ENCODE measurements at places on chromosomes 11 and 22.

- no peak for DNase-seq
These were observed 1.0 kb upstream of the PLAAT2 start for GRCh38 chr11:63564056-63564774.

GRCh38 chr11:1521382-1522080, 35.0 kb upstream of the MOB2 start:
- DNase-seq: no peak

DNA sequence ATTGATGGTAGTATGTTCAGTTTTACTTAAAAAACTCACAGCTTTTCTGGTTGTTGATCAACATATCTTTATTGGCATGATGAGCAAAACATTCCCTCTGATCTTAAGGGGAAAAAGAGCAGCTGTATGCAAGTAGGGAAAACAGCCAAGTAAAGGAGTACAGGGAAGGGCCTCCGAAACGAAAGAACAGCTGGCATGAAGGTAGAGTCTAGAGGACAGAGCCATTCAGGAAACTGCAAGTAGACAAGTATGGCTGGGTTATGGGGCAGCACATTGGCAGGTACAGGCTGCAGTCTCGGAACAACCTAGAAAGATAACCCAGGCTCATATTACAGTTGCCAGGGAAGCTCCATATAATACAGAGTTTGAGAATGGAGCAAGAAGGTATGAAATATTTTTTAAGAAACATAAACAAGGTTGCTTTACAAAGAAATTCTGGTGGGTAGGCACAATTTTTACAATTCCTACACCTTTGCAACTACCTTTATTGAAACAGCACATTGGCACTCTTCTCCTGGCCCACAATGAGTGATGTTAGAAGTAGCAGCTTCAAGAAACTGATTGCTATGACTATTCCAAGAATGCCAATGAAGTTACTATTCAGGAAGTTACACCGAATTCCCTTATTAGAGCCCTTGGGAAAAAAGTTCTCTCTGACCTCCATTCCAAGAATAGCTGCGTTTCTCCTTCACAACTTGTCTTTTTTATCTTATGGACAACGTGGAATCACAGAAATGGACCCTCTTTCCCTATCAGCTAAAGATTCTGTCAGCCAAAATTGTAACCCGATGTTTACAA, 45.2 kb downstream of the LGR4 start:
- DNase-seq: no peak

- no peak for DNase-seq
These were observed 123.4 kb downstream of the COMMD9 start for GRCh38 chr11:36165621-36166397.

- no peak for DNase-seq
These were observed 2.2 kb downstream of the PNPLA2 start for GRCh38 chr11:820655-821511.

Measured in NCI-H1417 treated with DMSO at 0.1 percent for 48 hours (cell line).